NCI-H2081 treated with DMSO at 0.1 percent for 48 hours (cell line): ENCODE measurements at places on chromosomes 16 and 17.

DNA sequence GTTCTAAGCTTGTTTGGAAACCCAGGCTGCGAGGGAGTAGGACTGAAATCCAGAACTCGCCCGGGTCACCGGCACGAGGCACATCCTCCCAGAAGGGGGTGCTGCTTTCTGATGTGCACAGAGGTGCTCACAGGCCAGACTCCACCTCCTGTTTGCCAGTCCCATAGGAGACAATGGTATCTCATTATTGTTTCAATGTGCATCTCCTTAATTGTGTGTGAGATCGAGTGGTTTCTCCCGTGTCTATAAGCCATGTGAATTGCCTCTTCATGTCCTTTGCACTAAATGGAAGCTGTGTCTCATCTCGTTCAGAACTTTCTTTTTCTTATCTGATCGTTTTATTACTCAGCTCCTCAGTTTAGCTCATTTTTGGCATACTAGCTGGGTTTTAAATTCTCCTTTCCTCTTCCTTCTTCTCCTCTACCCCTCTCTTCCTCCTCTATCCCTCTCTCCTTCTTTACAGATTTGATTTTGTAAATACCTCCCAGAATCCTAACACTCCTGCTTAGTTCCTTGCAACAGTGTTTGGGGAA is 32.1 kb upstream of the PRKCB start:
- no peak for DNase-seq

DNA sequence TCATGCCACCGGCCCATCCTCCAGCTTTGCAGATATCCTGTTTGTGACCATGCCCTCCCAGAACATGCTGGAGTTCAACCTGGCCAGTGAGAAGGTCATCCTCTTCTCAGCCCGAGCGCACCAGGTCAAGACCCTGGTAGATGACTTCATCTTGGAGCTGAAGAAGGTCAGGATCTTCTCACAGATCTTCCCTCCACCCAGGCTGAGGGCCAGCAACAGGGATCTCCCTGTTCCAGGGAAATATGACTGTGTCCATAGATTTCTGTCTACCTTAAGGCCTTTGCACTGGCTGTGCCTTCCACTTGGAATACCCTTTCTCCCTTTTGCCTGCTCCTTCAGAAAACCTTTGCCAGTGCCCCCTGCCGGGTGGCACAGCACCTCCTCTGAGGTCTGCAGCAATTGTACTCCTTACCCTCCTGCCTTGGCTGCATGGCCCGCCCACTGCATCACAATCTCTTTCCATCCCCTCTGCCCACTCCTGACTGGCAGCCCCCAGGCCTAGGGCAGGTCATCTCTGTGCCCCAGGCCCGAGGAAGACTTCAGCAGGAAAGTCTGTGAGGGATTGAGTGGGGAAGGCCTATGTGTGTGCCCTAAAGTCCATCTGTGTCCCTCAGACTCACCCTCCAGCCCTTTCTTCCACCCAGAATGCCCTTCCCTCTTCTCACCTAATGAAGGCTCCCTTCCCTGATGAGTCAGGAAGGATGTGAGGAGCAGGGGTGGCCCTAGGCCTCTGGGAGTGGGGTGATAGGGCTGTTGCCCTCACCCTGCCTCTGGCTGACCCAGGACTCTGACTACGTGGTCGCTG is 27.3 kb upstream of the ALKBH5 start:
- no peak for DNase-seq

- DNase-seq: no peak
These were observed 57.6 kb upstream of the SOX9 start for GRCh38 chr17:72063262-72063661.

DNA sequence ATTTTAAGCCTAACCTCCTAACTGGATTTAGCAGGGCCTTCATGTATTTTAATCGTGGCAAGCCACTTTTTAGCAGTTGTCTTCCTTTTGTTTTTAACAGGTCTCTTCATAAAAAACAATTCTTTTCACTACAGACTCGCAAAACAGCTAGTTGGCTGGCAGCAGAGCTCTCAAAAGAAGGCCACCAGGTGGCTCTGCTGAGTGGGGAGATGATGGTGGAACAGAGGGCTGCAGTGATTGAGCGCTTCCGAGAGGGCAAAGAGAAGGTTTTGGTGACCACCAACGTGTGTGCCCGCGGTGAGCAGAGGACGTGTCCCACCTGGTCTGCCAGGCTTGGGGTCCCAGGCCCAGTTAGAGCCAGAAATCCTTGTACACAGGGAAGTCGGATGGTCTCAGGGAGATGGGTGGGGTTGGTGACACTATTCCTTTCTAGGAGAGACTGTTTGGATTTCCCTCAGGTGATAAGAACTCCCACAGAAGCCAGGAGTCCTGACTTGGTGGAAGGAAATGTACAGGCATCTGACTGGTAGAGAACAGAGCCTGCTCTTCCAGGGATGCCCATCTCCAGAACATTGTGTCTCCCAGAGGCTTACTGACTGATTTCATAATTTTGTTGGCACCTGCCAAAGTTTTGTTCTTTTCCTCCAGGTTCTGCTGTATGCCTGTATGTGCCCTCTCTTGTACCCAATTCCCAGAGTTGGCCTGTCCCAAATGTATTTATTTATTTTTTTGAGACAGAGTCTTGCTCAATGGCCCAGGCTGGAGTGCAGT is 14.9 kb upstream of the DDX19A start:
- DNase-seq: no peak
